Liver (tissue), 10 donors: ENCODE measurements at places on chromosomes 1 and 21. TPM values are rescaled to one million over a fixed set of nuclear protein-coding genes. Genes with fewer than 3 reads are reported as not detected.

TESK2 gene
- total RNA-seq: 6.6 TPM

MIB2 gene
- total RNA-seq: 33.0 TPM

- no peaks in the 10 kb centered on the region for H3K4me1 ChIP-seq
- no peaks in the 10 kb centered on the region for H3K36me3 ChIP-seq
- H3K27me3 ChIP-seq: no peaks in the 10 kb centered on the region
Observed at GRCh38 chr1:153341431-153341934, 7.2 kb downstream of the PGLYRP4 start.

DNA sequence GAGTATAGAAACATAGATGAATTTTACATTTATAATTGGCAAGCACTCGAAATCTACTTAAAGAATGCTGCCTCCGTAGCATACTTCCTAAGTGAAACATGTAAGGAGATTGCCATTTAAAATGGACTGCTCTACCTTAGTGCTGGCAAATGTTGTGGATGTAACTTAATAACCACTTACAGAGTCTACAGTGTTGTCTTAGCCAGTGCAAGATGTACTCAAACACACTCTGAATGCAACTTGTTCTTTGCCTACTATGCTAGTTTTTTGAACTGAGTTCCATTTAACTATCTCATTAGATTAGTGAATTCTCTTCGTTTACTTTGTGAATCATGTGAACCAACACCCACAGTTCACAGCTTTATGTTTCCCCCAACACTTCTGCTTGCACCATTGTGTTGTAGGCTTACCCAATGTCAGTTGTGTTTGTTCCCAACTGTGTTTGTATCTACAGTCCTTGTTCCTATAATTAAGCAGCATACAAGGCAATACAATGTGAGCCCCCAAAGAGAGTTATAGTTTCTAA is 345.5 kb upstream of the LYPLAL1 start:
- no peak for DNase-seq
- no peaks in the 10 kb centered on the region for H3K4me1 ChIP-seq
- H3K27me3 ChIP-seq: no peaks in the 10 kb centered on the region
- no peaks in the 10 kb centered on the region for H3K36me3 ChIP-seq

DNA sequence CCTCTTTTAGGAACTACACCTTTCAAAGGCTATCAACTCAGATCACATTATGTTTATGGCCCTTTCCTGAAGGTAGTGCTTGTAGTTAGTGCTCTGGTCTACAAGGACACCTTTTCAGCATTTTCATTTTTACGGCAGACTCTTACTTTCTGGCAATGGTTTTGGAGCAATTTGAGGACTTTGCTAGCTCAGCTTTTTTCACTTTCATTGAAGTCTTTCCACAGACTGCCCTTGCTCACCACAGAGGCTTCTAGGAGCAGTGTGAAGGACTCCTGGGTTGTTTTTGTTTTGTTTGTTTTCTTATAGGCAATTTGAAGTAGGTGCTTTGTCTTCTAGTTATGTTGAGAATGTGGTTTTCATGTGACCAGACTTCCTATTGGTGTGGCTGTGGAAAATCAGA is 43.1 kb downstream of the CD55 start:
- H3K4me3 ChIP-seq: no peak overlapping the region
- H3K4me1 ChIP-seq: no peaks in the 10 kb centered on the region
- H3K27me3 ChIP-seq: no peaks in the 10 kb centered on the region
- H3K36me3 ChIP-seq: peaks cover 2% of the 10 kb centered on the region

GRCh38 chr1:8297245-8297644 is 20.7 kb upstream of the SLC45A1 start:
- no peak overlapping the region for H3K4me3 ChIP-seq
- no peak for DNase-seq
- H3K27me3 ChIP-seq: no peaks in the 10 kb centered on the region
- H3K27ac ChIP-seq: no peak overlapping the region
- no peaks in the 10 kb centered on the region for H3K36me3 ChIP-seq
- no peaks in the 10 kb centered on the region for H3K4me1 ChIP-seq

- no peaks in the 10 kb centered on the region for H3K36me3 ChIP-seq
- no peaks in the 10 kb centered on the region for H3K4me1 ChIP-seq
- H3K27me3 ChIP-seq: no peaks in the 10 kb centered on the region
- no peak for DNase-seq
Observed at GRCh38 chr1:178342745-178343144, 154.0 kb downstream of the CLEC20A start.

DNA sequence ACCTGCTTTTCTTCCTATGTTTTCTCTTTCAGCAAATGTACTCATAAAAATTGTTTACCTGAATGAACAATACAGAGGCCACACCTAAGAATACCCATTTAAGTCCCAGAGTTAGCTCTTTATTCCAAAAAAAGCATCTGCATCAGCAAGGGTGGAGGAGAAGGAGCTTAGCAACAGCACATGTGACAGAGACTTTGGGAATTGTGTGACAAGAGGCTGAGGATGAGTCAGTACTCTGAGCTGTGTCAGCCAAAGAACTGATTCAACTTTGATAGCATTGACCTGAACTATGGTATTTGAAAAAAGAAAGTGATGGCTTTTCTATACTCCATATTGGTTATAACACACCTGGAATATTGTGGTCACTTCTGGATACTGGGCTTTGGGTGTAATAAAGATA is 162.7 kb downstream of the ZNF648 start:
- DNase-seq: no peak
- no peak overlapping the region for H3K4me3 ChIP-seq
- no peaks in the 10 kb centered on the region for H3K27me3 ChIP-seq
- H3K4me1 ChIP-seq: no peaks in the 10 kb centered on the region
- no peaks in the 10 kb centered on the region for H3K36me3 ChIP-seq
- H3K27ac ChIP-seq: no peak overlapping the region

GRCh38 chr1:100353071-100353801 is 930 bp downstream of the CDC14A start:
- DNase-seq: peak; percentile 44
- H3K27me3 ChIP-seq: no peaks in the 10 kb centered on the region
- no peaks in the 10 kb centered on the region for H3K36me3 ChIP-seq
- H3K4me1 ChIP-seq: peaks cover 18% of the 10 kb centered on the region
